Eye (tissue), 1 donor: ENCODE measurements at places on chromosomes 4 and X.

- DNase-seq, result no peak
Observed at GRCh38 chr4:111988514-111988913, 156.7 kb upstream of the FAM241A start.

DNA sequence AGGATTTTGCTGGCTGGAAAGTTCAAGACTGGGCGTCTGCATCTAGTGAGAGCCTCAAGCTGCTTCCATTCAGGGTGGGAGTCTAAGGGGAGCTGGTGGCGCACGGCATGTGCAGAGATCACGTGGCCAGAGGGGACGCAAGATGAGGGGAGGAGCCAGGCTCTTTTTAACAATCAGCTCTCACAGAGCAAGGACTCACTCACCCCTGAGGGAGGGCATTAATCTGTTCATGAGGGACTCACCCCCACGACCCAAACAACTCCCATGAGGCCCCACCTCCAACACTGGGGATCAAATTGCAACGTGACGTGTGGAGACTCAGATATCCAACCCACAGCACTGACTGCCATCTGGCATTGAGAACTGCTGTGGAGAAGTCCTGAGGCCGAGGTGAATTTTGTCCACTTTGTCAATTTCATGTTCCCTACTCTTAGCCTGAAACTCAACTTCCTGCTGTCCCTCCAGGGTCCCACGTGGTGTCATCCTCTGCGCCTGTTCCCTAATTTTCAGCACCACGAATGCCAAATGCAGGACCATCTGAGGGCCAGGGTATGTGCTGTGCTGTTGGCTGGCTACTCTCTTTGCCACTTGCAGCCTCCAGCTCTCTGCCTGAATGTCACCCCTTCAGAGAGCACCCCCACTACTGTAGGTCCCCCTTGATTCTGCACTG, 5.6 kb downstream of the ZFP92 start:
- no peak for DNase-seq

GRCh38 chr4:36304138-36304681, 22.8 kb downstream of the DTHD1 start:
- no peak for DNase-seq

GRCh38 chrX:42837101-42837726, 59.3 kb upstream of the PPP1R2C start:
- no peak for DNase-seq

- no peak for DNase-seq
Observed at GRCh38 chrX:120029354-120029753, 48.1 kb downstream of the RHOXF2B start.

DNA sequence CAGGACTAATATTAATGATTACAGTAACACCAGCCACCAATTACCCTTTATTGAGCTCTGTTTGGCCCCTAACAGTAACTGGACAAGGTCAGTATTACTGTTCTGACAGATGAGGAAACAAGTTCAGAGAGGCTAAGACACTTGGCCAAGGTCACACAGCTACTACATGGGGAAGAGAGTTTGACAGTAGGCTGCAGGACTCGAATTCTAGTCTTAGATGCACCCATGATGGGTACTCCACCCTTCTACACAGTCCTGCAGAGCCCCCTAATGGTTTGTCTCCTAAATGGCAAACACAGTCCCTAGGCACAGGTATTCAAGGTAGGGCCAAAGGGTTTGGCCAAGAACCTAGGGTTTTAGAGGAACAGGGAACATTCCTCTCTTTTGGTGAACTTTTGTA, 93.9 kb downstream of the NSUN7 start:
- no peak for DNase-seq

GRCh38 chr4:153014460-153014859, 78.3 kb downstream of the FHDC1 start:
- DNase-seq, result no peak

- no peak for DNase-seq
Observed at GRCh38 chr4:110137829-110138228, 60.6 kb downstream of the ELOVL6 start.

DNA sequence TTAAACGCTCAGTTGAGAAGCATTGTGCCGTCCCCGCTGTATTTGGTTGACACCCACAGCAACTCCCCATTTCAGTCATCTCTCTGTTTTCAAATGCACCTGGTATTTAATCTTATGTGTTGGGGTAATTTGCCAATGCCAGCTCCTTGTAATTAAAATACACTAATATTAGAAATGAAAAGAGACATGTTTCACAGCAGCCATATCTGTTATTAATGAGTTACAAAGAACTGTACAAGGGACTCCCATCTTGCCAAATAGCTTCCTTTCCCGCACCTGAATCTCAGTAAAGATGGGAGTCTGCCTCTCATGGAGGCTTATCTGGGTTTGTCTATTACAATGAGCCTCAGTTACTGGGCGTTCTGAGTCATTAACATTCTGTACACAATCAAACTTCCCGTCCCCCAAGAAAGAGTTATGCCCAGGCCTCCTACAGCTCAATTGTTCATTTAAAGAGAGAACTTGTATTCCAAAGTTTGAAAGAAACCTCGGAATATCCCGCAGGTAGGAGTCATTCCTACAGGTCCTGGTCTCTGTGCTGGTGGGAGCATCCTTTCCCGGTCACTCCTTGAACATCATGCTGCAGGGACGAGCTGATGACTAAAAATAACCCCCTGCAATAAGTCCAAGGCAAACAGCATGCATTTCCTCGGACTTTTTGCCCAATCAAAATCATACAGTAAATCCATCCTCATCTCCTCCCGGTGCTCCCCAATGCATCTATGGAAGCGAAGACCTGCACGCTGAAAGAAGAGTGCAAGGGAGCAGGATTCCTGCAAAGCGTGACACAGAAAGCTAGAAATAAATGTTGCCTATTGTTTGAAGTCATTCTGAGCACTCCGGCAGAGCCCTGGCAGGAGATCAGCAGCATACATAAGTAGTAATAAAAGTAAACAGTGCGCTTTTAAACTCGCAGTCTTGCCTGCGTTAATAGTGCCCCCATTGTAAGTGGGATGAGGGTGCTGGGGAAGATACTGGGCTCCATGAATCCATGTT, 926 bp downstream of the NDP start:
- peak; percentile 50 for DNase-seq

DNA sequence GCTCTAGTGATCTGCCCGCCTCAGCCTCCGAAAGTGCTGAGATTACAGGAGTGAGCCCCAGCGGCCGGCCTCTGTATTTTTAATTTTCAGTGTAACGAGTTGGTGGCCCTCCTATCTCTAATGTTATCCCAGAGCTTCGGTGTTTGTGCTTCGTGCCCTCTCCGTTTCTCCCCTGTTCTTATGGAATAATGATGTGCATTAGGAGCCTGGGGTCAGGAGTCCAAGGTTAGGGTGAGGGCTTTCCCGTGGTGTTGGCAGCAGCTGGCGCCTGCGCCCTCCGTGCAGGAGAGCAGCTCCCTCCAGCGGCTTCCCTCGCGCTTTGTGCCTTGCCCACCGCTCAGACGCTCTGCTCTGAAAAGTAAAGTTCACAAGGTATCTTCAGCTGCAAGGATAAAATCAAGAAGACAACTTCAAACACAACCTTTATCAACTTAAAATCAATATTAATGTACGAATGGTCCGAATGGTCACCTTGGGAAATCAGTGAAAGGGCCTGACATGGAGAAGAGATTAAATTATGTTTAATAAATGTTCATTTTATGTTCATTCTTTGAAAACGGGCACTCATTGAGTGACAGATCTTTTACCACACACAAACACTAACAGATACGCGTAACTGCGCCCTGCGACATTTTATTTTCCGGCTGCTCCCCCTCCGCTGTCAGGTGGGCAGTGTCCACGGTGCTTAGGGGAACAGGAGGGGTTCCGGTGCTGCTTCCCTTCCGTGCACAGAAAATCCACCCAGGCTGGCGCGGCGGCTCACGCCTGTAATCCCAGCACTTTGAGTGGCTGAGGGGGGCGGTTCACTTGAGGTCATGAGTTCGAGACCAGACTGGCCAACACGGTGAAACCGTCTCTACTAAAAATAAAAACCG, 62.4 kb downstream of the TRAPPC11 start:
- peak; percentile 82 for DNase-seq

DNA sequence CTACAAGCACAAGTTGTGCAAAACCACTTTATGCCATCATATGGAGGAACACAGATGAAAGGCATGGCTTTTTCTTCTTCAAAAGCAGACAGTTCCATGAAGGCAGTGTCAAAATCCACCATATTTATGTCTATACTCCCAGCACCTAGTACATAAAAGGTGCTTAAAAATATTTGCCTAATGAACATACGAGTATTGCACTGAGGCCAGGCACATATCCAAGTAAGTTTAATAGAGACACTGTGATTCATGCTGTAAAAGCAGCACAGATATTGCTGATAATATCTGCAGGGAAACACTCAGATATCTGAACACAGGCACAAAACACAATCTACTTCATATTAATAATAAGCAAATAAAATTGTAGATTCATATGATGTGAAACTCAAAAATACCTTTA, 48.1 kb upstream of the CXCL8 start:
- no peak for DNase-seq

- no peak for DNase-seq
Observed at GRCh38 chr4:2042204-2042946, 16.8 kb upstream of the NAT8L start.

GRCh38 chr4:75698963-75699228, 25.5 kb upstream of the USO1 start:
- no peak for DNase-seq

GRCh38 chrX:74180716-74181115, 123.3 kb upstream of the ZCCHC13 start:
- no peak for DNase-seq

- no peak for DNase-seq
Observed at GRCh38 chrX:11422525-11422857, 129.3 kb downstream of the AMELX start.

DNA sequence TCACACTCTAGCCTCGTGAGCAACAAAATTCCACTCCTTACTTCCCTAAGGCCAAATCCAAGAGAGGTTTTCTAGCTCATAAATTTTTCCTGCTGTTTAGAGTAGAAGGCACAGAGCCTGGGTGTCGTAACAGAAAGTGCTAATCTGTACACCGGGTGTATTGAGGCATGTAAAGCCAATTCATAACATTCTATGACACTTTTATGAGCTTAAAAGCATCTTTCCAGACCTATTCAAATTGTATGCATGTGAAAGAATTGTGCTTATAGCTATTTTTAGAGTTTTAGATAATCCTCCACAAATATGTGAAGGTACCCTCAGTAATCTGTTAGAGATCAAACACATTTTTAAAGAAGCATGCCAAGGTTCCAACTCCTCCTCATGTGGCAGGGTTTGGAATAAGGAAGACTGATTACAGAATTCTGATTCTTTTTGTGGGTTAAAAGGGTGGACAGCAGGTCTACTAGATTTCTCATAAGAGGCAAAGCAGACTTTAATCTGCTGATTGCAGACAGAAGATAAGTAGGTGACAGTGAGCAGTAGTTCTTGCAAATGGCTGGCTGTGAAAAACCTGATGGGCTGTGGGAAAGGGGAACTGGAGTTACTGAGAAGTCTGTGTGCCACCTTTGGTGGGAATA, 25.5 kb upstream of the LRCH2 start:
- DNase-seq, result no peak

GRCh38 chr4:39375478-39375877, 9.3 kb upstream of the RFC1 start:
- DNase-seq, result no peak

- no peak for DNase-seq
Observed at GRCh38 chr4:69032847-69033638, 63.2 kb upstream of the UGT2B7 start.

DNA sequence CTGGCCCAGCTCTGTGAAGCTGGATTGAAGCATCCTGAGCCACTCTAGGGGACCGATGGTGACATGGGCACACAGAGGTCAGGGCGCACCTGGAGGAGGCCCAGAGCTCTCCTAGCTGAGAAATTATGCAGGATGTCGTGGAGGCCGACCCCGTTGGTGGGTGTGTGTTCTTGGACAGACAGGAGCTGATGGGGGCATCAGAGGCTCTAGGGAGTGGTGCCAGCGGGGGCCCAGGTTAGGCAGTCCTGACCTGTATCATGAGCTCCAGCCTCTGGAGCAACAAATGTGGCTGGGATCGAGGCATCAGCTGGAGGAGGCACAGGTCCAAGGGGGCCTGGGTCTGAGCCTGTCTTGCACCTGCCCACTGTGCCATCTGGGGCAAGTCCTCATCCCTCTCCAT, 124.6 kb upstream of the PSAPL1 start:
- no peak for DNase-seq

DNA sequence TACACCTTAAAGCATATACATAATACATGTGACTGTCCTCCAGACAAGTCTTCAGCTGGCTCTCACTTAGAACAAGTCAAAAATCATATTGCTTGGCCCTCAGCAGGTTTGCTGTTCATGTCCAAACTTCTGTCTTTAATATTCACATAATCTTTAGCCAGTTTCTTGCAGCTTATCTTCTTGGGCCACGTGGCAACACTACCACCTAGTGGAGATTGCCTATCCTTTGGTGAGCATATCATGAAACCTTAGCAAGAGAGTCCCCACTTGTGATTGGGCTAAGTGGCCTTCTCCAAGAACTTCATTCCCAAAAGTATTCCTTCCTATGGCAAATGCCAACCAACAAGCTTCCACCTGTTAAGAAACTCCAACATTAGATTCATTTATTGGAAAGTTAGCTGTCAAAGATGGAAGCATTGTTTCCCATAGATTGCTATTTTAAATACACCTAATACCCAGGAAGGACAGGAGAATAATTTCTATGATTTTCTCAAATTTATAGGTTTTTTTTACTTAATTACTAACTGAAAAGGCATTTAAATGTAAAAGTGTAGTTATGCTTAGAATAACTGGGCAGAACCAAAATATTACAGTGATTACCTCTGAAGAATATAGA, 231.9 kb upstream of the INTU start:
- peak; percentile 86 for DNase-seq

DNA sequence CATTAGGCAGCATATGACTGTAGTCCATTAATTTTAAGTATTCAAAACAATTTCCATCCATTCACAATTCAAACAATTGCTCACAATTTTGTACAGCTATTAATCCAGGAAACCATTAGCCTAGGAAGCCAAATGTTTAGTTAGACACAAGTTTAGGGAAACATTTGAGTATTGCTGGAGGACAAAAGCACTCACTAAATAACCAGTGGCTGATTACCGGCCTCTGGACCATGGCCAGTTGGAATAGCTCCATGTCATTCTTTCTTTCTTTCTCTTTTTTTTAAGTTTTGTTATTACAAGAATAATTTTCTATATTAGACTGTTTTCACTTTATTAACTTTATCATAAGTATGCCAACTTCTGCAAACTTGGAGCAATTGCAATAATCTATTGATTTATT, 31.3 kb downstream of the TRIML2 start:
- DNase-seq, result peak; percentile 4

- DNase-seq, result no peak
Observed at GRCh38 chr4:181549576-181550188, 693.5 kb upstream of the TENM3 start.

DNA sequence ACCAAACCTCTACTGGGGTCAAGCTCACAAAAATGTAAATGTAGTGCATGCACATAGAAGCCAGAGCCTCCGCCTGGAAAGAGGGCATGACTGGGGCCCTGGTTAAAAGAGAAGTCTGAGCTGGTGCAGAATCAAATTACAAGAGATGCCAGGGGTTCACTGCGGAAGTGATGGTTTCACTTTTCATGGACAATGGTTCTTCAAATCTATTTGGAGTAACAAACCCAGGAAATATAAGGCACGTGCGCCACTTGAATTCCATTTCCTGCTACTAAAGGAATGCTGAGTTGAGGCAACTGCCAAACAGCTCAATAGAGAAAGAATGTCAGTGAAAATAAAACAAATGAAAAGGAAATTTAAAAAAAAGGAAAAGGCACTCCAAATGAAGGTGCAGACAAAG, 79.8 kb downstream of the FUNDC1 start:
- DNase-seq, result no peak
